Cardiac muscle cell (in vitro differentiated cells and primary cell): ENCODE measurements at places on chromosomes 7 and 10. TPM values are rescaled to one million over a fixed set of nuclear protein-coding genes. Genes with fewer than 3 reads are reported as not detected.

Gene NOS3
- polyA plus RNA-seq, result 13.1 and 16.3 TPM in 2 replicates

GRCh38 chr10:103911021-103911459 lies 6.9 kb downstream of the STN1 start:
- no peak for DNase-seq

- no peak for DNase-seq
These were observed 77.7 kb downstream of the RBM33 start for GRCh38 chr7:155722118-155722517.

GRCh38 chr10:121296881-121297585 lies 301.2 kb downstream of the FGFR2 start:
- no peak for DNase-seq

DNA sequence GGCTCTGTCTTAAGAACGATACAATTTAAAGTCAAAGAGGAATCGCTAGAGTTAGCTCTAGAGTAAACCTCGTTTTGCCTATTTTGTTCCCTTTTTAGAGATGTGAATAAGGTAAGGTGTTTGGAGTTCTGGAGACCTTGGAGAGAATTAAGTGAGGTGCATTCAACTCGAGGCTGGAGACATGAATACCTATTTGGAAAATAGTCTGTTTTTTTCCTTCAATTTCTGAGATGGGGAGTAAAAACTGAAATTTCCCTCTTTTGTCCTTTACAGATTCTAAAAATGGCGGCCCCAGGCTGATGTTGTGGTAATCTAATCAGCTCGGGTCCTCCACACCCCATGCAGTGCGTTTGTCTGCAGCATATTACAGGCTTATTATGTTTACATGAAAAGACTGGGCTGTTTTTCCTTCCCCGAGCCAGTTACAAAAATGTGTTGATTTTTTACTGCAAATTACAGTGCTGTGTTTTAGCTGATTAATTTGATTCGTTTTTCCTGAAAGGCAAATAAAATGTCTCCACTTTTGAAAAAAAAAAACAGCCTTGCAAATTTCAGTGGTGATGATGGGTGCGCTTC lies 1.5 kb downstream of the KMT2E start:
- DNase-seq, result peak; percentile 58

GRCh38 chr10:49333192-49333591 lies 34.2 kb downstream of the C10orf71 start:
- DNase-seq, result no peak

DNA sequence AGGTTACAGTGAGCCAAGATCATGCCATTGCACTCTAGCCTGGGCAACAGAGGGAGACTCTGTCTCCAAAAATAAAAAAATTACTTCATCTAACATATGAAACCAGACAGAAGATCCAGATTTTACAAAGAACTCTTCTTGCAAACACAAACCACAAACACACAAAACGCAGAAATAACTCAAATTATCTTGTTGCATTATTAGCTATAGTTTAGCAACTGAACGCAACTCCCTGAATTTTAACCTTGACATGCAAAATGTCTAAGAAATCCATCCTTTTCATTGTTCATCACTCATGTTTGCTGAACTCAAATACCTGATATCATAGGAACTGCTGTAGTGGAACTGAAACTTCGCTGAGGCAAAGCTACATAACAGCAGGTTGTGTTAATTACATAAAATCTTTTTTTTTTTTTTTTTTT lies 64.1 kb downstream of the MICU1 start:
- no peak for DNase-seq

DNA sequence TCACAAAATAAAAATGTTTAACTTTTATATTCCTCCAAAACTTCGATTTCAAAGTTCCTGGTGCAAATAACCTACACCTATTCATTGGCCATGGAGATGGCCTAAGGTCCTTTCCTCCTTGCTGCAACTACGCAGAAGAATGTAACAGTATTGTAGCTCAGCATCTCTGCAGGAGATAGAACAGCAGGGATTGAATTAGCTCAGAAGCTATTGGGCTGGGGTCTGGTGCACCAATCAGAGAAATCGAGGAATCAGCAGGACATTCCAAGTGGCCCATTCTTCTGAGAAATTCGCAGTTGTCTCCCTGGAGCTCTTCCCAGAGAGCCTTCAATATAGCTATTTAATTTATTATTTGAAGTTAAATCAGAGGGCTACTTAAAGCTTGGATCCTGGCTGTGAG lies 560.6 kb downstream of the GATA3 start:
- no peak for DNase-seq

DNA sequence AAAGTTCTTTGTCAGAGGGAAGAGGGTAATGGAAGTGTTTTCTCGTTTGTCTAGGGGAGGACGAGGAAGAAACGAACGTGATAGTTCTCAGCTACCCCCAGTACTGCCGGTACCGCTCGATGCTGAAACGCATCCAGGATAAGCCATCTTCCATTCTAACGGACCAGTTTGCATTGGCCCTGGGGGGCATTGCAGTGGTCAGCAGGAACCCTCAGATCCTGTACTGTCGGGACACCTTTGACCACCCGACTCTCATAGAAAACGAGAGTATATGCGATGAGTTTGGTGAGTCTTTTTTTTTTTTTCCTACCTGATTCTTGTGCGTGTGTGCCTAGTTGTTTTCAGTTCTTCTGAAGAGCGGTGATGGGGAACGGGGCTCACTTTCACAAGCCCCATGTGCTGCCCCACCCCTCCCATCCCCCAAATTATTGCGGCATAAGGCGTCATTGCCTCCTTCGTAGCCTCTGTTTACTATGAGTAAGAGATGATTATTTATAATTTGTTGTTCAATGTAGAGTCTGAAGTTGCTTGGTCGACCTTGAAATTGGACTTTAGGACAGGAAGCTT lies 98.6 kb downstream of the ARID5B start:
- no peak for DNase-seq

Gene NEUROD6
- not detected in 2 replicates for polyA plus RNA-seq

Gene RPS24
- polyA plus RNA-seq, result 526 and 543 TPM in 2 replicates

DNA sequence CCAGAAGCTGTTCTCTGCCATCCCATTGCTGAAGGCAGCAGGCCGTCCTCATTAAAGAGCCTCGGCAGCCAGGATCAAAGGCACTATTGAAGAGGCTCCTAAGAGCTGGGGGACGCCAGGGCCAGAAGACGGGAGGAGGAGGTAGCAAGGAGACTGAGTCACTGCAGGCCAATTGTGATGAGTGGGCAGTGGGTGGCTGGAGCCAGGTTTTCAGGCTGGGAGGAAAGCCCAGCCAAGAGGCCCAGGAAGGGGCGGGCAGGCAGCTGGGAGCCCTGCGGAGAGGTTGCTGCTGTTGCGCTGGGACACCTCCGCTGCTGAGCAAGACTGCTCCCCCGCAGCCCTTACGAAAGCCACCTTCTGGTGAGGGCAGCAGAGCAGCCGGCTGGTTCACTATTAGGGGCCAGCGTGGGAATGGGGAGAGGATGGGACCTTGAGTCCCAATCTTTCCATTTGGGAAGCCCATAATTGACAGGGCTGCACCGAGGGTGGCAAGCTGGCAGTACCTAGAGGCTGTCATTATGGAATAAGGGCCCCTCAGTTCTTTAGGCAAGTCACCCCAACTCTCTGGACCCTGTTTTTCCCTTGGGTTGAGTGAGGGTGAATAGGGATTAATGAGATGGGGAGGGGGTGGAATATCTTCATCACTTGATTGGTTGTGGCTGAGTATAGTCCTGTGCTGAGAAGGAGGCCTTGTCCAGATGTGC lies 48.4 kb downstream of the UNC5B start:
- DNase-seq, result peak; percentile 83

- DNase-seq, result no peak
These were observed 14.3 kb downstream of the CPED1 start for GRCh38 chr7:121002757-121003200.

Gene NANOS1
- 2.5 and 4.5 TPM in 2 replicates for polyA plus RNA-seq

- DNase-seq, result no peak
These were observed 25.7 kb upstream of the ENTPD1 start for GRCh38 chr10:95730233-95730632.

Gene BMS1
- 14.8 and 17.2 TPM in 2 replicates for polyA plus RNA-seq

- no peak for DNase-seq
These were observed 204.8 kb upstream of the MEOX2 start for GRCh38 chr7:15891151-15891881.

Gene LRRC18
- polyA plus RNA-seq, result not detected in 2 replicates

DNA sequence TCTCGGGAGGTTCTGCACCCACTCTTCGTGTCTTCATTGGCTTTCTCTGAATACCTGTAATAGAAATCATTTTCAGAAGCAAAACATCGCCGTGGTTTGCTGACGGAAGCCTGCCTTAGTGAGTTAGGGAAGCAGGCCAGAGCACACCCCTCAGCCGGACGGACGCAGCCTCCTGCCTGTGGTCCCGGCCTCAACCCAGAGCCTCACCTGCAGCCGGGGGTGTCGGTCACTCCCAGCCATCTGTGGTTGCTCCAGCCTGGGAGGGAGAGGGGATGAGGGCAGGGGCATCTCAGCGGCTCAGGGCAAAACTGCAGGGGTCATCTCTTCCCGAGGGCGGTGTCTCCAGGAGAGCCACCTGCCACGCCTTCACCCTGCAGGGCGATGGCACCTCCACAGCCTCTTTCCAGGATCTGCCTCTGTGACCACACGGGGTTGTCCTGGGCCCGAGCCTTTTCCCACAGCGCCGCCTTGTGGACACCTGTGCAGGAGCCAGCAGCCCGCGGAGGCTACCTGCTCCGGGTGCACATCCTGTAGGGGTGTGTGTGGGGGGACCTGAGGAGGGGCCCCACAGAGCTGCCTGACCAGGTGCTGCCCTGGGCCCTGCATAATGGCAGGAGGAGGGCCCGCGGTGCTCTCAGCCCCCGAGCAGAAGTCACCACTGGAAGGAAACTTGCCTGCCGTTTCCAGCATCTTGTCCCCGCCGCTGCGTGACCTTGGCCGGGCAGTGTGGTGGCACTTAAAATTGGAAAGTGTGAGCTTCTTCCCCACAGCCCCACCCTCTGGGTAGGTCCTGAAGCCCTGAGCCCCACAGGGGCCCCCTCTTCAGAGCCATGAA lies 21.6 kb upstream of the AP5Z1 start:
- peak; percentile 57 for DNase-seq

Gene CTTNBP2
- polyA plus RNA-seq, result 30.0 and 33.5 TPM in 2 replicates

DNA sequence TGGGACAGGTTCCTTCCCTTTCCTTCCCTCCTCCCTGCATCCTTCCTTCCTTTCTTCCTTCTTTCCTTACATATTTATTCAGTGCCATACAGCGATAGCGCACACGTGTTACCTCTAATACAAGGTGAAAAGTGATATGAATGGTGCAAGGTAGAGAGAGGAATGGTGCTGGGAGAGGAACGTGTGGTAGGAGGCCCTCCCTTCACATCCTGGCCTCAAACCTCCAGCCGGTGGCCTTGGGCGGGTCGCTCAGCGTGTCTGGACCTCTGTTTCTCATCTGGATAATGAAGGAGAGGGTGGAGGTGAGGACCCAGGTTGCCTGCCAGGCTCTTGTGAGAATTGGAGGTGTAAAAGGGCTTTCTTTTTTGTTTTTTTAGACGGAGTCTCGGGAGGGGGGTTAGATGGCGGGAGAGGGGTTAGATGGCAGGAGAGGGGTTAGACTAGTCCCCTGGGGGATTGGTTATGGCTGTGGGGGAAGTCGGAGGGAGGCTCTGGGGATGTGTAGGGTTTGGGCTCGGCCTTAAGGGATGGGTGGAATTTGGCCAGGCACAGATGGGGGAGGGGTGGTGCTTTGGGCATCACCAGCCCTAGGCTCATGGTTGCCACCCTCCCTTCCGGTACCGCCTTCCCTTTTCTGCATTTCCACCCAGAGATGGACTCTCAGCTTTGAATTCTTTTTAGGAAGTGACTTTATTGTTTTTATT lies 14.9 kb downstream of the CHST3 start:
- no peak for DNase-seq

- DNase-seq, result no peak
These were observed 168.6 kb downstream of the LRMDA start for GRCh38 chr10:75599875-75600648.

Gene KDM7A
- polyA plus RNA-seq, result 1.9 and 3.0 TPM in 2 replicates

DNA sequence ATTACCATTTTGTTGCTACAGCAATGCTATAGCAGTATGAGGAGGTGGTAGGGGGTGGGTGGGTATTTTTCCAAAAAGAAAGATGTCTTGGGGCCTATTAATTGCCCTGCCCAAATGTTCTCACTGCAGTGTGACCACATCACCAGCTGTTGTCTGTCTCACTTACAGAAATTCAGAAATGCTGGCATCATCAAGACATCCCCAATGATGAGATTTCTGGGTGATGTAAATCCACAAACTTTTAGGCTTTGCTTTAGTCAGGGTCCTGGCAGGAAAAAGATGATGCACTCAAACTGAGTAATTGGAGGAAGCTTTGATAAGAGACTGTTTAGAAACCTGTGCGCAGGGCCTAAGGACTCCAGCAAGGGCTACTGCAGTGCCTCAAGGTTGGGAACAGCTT lies 56.2 kb upstream of the OPN4 start:
- DNase-seq, result no peak
